ENCODE measurements at places on chromosomes 5 and 9. TPM values are rescaled to one million over a fixed set of nuclear protein-coding genes. Genes with fewer than 3 reads are reported as not detected.

GRCh38 chr5:17228821-17229291 is 11.4 kb downstream of the BASP1 start:
- no peak for DNase-seq

- no peak for DNase-seq
These were observed 816.0 kb upstream of the CDH9 start for GRCh38 chr5:27854243-27854852.

Gene ALDH1A1
- total RNA-seq = 0.54 TPM

DNA sequence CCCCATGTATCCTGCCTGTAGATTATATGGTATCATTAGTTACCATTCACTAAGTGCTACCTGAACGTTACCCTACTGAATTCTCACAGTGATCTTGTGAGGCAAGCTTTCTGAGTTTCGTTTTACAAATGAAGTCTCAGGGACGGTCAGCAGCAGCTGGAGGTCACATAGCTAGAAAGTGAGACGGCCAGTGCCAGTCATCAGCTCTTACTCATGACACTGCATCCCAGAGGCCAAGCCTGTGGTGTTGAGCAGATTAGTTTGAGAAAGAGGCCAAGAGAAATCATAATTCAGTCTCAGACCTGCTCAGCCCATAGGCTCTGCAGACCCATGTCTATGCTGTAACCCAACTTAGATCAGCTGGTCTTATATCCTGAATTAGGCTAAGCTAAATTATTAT is 95.7 kb upstream of the EGFLAM start:
- no peak for DNase-seq

GRCh38 chr5:24767086-24767485 is 122.3 kb upstream of the CDH10 start:
- no peak for DNase-seq
